ENCODE measurements at places on chromosomes 4 and X.

GRCh38 chr4:159175989-159176375 is 73.1 kb downstream of the RAPGEF2 start:
- no peak for DNase-seq

DNA sequence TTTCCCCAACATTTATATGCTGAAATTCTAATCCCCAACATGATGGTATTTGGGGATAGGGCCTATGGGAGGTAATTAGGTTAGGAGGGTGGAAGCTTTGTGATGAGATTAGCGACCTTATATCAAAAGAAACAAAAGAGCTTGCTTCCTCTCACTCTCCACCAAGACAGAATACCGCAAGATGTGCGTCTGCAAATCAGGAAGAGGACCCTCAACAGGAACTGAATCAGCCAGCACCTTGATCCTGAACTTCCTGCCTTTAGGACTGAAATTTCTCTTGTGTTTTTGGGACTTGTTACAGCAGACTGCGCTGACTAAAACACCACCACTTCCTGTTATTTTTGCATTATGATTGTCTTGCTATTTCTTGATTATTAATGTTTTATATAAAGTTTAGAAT is 1889.4 kb downstream of the C4orf33 start:
- DNase-seq = no peak

DNA sequence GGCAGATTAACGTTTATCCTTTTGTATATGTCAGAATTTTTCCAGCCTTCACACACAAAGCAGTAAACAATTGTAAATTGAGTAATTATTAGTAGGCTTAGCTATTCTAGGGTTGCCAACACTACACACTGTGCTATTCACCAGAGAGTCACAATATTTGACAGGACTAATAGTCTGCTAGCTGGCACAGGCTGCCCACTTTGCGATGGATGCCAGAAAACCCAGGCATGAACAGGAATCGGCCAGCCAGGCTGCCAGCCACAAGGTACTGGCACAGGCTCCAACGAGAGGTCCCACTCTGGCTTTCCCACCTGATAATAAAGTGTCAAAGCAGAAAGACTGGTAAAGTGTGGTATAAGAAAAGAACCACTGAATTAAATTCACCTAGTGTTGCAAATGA is 94.8 kb downstream of the TET2 start:
- no peak for DNase-seq

- no peak for DNase-seq
Measured at GRCh38 chrX:65997978-65998717, 41.7 kb downstream of the VSIG4 start.

DNA sequence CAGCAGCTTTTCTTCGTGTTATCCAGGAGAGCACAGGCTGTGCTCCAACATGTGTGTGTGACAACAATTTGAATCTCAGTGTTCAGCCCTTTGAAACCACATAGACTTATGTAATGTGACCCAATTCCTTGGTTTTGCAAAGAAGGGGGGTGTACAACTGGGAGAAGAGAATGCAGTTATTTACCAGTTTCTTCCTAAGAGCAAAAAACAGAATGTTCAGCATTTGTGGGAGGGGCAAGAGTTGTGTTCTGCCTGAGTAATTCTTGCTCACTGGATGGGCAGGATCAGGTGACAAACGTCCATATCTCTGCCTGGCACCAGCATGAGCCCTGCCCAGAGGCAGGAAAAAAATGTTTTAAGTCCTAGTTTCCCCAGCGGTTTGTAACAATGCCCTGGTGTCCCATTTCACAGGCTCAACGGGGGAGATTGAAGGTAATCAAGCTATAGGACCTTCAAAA is 72.0 kb downstream of the PRPS1 start:
- DNase-seq = no peak

DNA sequence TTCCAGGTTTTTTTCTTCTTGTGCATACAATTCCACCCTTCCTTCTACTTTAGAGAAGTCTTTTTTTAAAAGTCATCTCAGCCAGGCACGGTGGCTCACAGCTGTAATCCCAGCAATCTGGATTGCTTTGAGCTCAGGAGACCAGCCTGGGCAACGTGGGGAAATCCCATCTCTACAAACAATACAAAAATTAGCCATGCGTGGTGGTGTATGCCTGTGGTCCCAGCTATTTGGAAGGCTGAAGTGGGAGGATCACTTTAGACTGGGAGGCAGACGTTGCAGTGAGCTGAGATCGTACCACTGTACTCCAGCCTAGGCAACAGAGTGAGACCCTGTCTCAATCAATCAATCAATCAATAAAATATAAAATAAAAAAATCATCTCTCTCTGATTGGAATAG is 14.8 kb downstream of the ELOVL6 start:
- DNase-seq = no peak

GRCh38 chrX:129779747-129780146 is at the start of gene SASH3:
SASH3 (plus strand) TSS chrX:129779949; CDS start chrX:129780098, 149 bp downstream.
- DNase-seq = no peak

GRCh38 chr4:88102026-88102425 is 56.4 kb downstream of the ABCG2 start:
- no peak for DNase-seq

GRCh38 chr4:103778221-103778620 is 58.4 kb upstream of the TACR3 start:
- DNase-seq = no peak

DNA sequence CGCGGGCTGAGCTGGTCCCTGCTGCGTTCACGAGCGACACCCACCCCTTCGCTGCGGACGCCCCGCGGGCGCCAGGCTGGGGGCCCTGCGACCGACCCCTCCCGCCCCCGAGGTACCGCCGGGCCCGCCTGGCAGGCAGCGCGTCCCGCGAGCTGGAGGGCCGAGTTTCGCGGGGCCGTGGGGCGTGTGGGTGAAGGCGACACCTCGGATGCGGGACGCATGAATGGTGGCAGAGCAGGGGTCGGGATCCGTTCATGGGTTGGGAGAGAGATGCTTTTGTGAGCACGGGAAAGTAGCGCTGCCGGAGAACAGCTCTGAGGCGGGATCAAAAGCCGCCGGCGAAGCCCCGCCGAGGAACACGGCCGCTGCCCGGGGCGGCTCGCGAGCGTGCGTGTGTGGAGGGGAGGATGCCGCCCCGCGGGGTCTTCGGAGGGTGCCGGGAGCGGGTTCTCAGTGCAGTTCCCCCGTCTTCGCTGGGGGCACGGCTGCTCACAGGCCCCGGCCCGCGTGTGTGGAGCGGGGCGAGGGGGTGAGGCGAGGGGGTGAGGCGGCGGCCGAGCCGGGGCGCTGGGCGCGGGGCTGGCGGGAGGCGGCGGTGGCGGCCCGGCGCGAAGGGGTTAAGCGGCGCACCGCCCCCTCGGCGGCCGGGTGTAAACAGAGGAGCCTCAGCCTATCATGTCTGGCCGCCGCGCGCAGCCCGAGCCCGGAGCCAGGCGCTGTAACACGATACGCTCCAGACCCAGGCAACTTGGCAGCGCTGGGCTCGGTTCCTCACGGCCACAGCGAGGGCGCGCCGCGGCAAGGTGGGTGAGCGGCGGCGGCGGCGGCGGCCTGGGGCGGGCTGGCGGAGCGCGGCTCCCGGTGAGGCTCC is 205.3 kb downstream of the TENM3 start:
- peak; percentile 77 for DNase-seq

- no peak for DNase-seq
Measured at GRCh38 chr4:41432881-41433280, 105.1 kb upstream of the LIMCH1 start.

DNA sequence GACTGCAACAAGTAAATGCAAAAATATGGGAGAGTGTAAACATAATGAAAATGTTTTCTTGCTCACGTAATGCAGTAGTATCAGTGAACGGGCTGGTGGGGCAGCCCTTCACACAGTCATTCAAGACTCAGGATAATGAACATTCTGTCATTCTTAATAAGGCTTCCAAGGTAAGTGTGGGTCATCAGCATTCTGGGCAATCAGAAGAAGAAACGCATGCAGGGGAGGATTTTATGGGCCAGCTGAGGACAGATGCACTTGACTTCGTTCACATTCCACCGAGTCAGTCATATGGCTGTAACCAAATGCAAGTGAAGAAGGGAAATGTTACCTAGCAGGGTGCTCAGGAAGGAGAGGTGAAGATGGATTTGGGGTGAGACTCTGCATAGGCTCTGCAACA is 68.0 kb upstream of the MAP9 start:
- DNase-seq = no peak

DNA sequence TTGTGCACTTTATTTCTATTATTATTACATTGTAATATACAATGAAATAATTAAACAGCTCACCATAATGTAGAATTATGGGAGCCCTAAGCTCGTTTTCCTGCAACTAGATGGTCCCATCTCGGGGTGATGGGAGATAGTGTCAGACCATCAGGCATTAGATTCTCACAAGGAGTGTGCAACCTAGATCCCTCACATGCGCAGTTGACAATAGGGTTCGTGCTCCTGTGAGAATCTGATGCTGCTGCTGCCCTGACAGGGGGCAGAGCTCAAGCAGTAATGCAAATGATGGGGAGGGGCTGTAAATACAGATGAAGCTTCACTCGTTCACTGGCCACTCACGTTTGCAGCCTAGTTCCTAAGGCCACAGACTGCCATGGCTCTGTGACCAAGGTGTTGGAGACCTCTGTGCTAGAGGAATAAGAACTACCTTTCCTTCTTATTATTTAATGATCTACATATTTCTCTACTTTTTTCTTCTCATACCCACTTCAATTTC is 492.9 kb upstream of the INTU start:
- no peak for DNase-seq

DNA sequence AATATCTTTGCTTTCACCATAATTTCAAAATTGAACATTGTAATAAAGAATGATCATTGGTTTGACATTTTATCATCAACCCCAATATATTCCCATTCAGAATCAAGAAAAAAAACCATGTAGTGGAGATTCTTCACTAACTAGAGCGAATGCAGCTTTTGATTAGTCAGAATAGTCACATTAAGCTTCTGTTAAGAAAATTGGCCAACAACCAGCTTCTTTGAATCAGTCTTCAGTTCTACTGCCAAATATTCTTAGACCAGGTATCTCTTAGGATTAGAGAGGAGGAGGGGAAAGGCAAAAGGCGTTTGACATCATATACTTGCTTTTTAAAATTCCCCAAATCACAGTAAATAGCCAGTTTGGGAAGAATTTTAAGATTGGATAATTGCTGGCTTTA is 22.2 kb upstream of the TBC1D8B start:
- DNase-seq = no peak
